ENCODE measurements at places on chromosomes 4 and X.

- DNase-seq: no peak
These were observed 5.4 kb downstream of the STBD1 start for GRCh38 chr4:76311896-76312331.

DNA sequence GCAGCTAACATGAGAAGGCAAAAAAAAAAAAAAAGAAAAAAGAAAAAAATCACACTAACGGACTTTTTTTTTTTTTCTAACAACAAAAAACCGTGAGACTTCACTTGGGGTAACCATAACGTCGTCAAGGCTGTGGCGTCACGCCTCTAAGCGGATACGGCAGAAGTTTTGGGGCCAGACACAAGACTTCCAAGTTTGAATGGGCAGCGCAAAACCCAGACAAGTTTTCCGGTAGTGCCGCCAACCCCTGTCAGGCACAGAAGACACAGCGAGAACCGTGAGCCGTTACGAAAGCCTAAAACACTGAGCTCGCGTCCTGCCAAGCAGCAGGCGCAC lies 556 bp upstream of the SMARCA5 start:
- no peak for DNase-seq

DNA sequence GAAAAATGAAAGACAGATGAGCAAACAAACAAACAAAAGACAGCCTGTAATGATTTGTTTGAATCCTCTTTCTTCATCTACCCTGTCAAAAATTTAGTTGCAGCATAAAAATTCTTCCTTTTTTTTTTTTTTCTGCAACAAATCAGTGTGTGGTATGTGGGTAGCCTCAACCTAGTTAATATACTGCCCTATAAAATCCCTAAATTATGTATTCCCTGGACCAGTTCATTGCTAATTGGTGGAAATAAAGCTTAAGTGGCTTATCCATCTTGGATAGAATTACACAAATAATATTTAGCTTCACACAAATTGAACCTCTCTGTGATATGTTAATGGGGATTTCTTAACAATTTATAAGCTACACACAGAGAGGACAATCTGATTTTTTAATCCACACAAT lies 208.4 kb downstream of the NDST4 start:
- DNase-seq: no peak

DNA sequence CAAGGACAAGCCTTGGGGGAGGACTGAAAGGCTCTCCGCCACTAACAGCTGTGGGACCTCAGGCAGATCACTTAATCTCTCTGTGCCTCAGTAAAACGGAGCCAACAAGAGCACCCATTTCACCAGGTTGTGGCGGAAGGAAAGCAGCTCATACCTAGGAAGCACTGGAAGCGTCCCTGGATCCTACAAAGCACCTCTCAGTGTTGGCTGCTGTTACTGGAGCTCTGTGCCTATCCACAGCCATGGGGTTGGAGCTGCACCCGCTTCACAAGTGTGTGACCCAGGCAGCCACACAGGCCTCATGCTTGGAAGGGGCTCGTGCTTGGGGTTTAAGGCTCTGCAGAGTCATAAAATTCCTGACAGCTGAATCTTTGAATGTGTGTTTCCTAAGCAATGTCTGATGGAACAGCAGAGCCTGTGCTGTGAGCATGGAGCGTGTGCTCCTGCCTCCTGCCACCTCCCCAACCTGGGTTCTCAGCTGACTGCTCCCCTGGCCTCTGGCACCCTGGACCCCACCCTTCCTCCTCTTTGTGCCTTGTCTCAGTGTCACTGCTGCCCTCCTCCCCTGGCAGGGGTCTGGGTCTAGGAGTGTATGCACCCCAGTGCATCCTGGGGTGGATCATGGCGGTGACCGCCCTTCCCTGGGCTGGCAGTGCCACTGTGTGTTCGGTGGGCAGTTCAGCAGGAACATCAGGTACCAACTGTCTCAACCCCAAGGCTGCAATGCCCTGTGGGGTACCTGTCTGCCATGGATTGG lies 14.4 kb upstream of the MAN2B2 start:
- DNase-seq: no peak

DNA sequence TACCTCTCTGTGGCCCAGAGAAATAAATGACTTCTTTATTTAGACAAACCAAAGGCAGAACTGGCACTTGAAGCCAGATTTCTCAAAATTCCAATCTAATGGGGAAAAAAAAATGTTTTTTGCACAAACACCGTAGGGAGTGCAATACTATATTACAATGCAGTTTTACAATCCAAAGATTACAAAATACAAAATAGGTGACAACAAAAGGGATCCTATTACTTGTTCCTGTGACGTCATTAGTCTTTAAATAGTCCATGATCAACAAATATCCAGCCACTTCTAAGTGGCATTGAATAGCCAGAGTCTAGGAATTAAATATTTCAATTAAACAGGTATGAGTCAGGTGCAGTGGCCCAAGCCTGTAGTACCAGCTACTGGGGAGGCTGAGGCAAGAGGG lies 3.0 kb upstream of the APBB2 start:
- no peak for DNase-seq

Data from activated CD4-positive, alpha-beta T cell treated with anti-CD3 and anti-CD28 coated beads, Interleukin-2, amount 50 U/mL, for 48 hours (primary cell).